ENCODE measurements at places on chromosomes 13 and 19. TPM values are rescaled to one million over a fixed set of nuclear protein-coding genes. Genes with fewer than 3 reads are reported as not detected.

- no peaks in the 10 kb centered on the region for H3K27me3 ChIP-seq
- no peaks in the 10 kb centered on the region for H3K36me3 ChIP-seq
These were observed 177.0 kb downstream of the DCLK1 start for GRCh38 chr13:35954207-35954560.

SDHAF1 gene
- total RNA-seq: 14.7 TPM

THSD1 gene
- 0.26 TPM for total RNA-seq

DNA sequence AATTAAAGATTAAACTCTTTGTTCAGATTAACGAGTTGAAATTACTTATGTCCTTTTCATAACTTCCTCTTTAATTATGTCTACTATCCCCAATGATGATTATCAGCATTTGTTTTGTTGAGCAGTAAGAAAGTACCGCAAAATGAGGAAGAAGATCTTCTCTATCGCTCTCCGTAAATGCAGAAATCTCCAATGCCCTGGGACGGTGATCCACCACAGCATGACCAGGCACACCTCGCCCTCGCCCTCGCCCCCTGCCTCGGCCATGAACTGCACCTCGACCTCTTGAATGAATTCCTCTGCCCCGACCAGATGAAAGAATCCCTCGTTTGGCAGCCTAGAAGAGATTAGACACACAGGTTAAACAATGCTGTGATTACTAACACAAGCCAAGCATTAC, 69.1 kb downstream of the RBM26 start:
- DNase-seq: no peak
- H3K4me1 ChIP-seq: no peaks in the 10 kb centered on the region
- peaks cover 27% of the 10 kb centered on the region for H3K36me3 ChIP-seq
- H3K27ac ChIP-seq: no peak overlapping the region

- peaks cover 3% of the 10 kb centered on the region for H3K4me1 ChIP-seq
- H3K27ac ChIP-seq: no peak within 1 kb of the TSS
- peak; percentile 78 for DNase-seq
- H3K4me3 ChIP-seq: peak within 1 kb of the TSS; percentile 93
- peaks cover 8% of the 10 kb centered on the region for H3K27me3 ChIP-seq
These were observed at the start of gene KDELR1 for GRCh38 chr19:48391100-48392005. KDELR1 (minus strand) TSS chr19:48391551; CDS start chr19:48391358, 193 bp downstream.

SHC2 gene
- total RNA-seq: 16.6 TPM

TFDP1 gene
- total RNA-seq: 109 TPM

DNA sequence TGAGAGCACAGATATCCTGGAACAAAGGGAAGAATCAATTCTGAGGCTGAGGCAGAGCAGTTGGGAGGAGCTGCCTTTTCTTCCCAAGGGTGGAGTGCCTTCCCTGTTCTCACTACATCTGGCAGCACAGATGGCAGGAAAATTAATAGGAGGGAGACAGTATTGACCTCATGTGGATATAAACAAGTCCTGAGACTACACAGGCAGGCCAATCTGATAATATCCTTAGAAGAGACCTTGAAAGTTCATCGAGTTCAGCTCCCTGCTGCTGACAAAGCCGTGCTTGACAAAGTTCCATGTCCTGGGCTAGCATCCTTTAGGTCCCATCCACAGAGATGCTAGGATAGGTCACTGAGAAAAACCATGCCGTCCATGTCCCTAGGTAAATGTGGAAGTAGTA, 1451.5 kb downstream of the EFNB2 start:
- no peak for DNase-seq
- no peaks in the 10 kb centered on the region for H3K4me1 ChIP-seq
- no peak overlapping the region for H3K27ac ChIP-seq
- no peak overlapping the region for H3K4me3 ChIP-seq

- no peak for DNase-seq
- H3K27ac ChIP-seq: no peak overlapping the region
- H3K4me3 ChIP-seq: no peak overlapping the region
- no peaks in the 10 kb centered on the region for H3K27me3 ChIP-seq
- no peaks in the 10 kb centered on the region for H3K36me3 ChIP-seq
These were observed 66.5 kb downstream of the DGKH start for GRCh38 chr13:42114912-42115311.

DNA sequence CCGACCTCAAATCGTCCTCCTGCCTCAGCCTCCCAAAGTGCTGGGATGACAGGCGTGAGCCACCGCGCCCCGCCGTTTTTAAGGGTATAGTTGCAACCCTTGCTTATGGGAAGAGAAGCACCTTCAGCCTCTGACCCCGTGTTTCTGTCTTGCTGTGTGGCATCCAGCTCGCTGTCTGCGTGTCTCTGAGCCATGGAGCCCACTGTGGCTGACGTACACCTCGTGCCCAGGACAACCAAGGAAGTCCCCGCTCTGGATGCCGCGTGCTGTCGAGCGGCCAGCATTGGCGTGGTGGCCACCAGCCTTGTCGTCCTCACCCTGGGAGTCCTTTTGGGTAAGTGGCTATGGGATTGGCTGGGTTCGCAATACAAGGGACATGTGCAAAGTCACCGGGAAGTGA, 29.5 kb downstream of the TMPRSS9 start:
- H3K27me3 ChIP-seq: no peaks in the 10 kb centered on the region
- no peaks in the 10 kb centered on the region for H3K36me3 ChIP-seq
- no peak overlapping the region for H3K4me3 ChIP-seq
- no peaks in the 10 kb centered on the region for H3K4me1 ChIP-seq

DNA sequence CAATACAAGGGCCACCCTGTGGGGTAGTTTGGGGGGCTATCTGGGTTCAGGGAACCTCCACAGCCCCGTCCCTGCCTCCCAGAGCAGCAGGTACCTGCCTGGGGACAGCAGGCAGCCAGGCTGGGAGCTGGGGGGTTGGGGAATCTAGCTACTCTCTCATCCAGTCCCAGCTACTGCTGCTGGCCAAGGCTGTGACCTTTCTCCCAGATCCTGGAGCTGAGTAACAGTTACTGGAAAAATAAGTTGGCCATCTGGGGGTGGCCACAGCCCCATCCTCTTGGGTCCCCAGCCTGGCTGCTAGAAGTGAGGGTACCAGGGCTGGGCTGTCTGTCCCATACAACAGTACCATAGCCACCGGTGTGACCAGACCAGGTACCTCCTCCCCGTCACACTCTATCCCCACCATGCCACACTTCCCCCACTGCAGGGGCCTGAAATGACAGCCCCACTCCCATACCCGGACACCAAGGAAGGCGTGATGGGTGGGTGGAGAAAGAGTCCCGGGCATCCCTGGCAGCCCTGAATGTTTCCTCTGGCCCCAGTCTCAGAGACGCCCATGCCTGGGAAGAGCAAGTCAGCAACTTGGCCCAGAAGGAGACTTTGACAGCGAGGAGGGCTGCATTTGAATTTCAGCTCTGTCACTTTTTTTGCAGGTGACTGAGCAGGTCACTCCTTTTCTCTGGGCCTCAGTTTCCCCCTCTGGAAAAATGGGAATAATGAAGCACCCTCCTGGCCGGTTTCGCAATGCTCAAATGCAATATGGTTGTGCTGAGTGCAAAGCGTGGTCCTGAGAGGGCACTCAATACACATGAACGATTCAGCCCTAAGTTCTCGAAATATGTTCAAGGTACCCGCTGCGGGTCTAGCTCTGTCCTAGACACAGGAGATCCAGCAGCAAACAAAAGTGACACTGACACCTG, 30.7 kb upstream of the NFIC start:
- no peaks in the 10 kb centered on the region for H3K4me1 ChIP-seq
- no peaks in the 10 kb centered on the region for H3K27me3 ChIP-seq
- no peak overlapping the region for H3K4me3 ChIP-seq
- H3K27ac ChIP-seq: no peak overlapping the region

DNA sequence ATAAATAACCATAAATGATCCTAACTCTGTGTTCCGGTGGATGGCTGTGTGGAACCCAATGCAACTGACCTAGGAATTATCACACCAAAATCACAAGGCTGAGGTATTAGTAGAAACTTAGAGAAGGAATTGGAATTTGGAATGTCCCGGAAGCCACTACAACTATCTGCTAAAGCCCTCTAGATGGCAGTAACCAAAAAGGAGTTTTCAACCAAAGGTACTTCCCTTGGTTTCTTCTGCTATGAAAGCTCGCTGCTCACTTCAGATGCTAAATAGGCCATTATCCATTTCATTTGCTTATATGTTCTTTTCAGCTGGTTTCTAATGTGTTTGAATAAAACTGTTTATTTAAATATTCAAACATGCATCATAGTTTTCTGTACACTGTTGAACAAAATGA, 1589.1 kb upstream of the SPRY2 start:
- no peaks in the 10 kb centered on the region for H3K36me3 ChIP-seq
- H3K4me3 ChIP-seq: no peak overlapping the region
- DNase-seq: peak; percentile 25
- H3K27ac ChIP-seq: no peak overlapping the region
